ENCODE measurements at places on chromosomes 7 and 10. TPM values are rescaled to one million over a fixed set of nuclear protein-coding genes. Genes with fewer than 3 reads are reported as not detected.

OR13A1 gene
- total RNA-seq: not detected

HYAL4 gene
- not detected for total RNA-seq

ICA1 gene
- 115 TPM for total RNA-seq

OR2A12 gene
- total RNA-seq: not detected

C10orf71 gene
- total RNA-seq: 0.99 TPM
